Stimulated activated CD8-positive, alpha-beta memory T cell treated with anti-CD3 and anti-CD28 coated beads, Interleukin-12 subunit alpha, Interleukin-12 subunit beta, amount 100 ng/mL, for 4 hours (primary cell): ENCODE measurements at places on chromosomes 3 and 15.

DNA sequence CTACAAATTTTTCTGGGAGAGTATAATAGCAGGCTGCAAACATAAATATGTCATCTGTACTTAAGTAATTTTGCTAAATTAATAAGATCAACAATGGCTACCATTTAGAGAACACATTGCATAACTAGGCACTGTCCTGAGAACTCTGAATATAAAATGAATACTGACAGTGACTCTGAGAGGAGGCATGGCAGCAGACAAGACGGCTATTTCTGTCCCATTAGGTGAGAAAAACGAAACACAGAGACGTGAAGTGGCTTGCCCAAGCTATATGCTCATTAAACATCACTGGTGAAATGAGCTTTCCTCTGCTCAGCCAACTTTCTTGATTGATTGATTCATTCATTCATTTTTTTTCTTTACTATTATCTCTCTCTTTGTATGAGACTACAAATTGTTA lies 384.3 kb downstream of the PTPRG start:
- no peak for DNase-seq

DNA sequence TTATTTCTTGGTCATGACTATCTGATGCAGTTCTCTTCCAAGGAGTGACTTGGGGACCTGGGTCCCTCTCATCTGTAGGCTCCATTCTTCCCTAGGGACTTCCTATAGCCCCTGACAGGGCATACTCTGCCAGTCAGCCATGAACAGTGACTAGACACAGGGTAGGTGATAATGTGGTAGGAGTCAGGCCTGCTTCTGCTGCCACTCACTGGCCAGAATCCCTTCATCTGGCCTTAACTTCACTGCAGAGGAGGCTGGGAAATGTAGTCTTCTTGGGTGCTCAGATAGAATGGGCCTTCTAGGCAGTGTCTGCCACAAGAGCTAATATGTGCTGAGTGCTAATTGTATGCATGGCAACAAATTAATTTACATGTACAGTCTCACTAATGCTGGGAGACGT lies 84.5 kb downstream of the CACNA2D3 start:
- DNase-seq, result no peak

DNA sequence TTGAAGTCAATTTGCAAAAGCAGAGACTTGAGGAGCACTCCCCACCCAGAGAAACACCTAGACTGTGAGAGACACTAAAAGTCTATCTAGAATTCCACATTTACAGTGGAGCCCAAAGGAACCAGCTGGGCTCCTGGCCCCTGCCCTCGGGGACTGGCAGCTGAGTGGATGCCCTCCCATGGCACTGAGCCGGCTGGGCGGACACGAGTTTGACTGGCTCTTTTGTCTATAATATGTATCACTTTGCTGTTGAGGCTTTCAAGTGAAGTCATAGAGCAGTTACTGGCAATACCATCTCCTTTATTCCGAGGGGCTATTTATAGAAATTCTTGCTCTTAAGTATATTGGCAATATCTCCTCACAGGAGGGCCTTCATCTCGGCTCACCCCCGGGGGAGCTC lies 65.8 kb upstream of the TNFAIP8L3 start:
- DNase-seq, result no peak

DNA sequence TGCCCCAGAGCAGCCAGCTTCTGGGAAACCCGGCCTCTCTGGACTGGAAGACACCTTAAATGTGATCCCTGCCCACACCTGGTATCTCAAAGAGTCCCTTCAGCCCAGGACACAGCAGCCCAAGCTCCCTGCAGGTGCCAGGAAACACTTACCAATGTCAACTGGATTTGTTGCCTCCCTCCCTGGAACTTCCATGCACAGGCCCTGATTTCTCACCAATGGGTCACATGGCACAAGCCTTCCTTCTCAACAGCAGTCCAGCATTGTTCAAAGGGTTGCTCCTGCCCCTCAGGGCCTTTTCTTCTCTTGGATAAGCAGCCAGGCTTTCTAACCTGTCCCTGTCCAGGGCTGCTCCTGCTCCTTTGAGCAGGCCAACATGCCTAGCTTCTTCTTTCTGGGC lies 31.6 kb downstream of the ANP32A start:
- DNase-seq, result no peak

- DNase-seq, result no peak
Measured at GRCh38 chr3:117476572-117476971, 767.0 kb downstream of the TUSC7 start.

- no peak for DNase-seq
Measured at GRCh38 chr15:47721676-47722075, 4.4 kb downstream of the SEMA6D start.

DNA sequence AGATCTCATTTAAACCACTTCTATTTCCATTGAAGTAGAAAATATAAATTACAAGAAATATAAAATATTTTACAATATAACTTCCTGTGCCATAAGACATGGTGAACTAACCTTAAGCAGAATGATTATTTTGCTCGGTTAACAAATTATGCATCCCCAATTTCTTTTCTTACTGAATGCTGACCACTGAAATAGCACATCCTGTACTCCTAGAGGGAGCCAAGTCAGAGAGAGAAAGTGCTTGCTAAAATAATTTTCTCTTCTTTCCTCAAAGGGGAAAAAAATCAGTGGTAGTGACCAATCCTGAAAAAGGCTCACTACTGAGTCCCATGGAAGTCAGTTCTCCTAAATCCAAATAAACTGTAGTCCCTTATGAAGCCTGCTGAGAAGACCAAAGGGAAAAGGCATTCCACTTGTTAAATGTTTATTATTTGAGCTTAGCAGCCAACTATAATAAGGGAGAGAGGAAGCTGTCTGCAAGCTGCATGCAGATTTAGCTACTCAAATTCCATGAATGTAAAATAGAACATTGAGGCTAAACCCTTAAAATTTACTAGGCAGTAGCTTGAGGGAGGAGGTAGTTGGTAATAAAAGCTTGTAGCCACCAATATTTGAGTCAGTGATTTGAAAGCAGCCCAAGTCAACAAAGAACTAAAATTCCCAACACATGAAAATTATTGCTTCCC lies 33.1 kb downstream of the CEP152 start:
- no peak for DNase-seq

GRCh38 chr15:62785881-62786828 lies 256.4 kb upstream of the TPM1 start:
- no peak for DNase-seq

DNA sequence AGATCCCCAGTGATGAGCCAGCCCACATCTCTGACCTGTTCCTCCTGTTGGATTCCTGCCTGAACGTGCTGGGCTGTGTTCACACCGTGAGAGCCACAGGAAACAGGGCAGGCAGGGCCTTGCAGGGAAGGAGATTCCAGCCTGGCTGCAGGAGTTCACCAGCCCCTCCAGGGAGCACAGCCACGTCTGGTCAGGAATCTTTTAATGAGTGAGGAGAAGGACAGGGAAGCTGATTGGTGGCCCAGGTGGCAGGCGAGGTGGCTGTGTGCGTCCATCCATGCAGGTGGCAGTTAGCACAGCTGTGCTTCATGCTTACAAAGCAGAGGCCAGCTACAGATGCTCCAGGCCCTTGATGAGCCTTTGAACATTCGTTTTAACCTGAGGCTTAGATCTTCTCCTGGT lies 10.5 kb downstream of the LRRK1 start:
- DNase-seq, result no peak

GRCh38 chr3:189605717-189606116 lies 25.5 kb upstream of the TP63 start:
- no peak for DNase-seq

GRCh38 chr15:33190539-33190938 lies 4.0 kb downstream of the FMN1 start:
- DNase-seq, result no peak

DNA sequence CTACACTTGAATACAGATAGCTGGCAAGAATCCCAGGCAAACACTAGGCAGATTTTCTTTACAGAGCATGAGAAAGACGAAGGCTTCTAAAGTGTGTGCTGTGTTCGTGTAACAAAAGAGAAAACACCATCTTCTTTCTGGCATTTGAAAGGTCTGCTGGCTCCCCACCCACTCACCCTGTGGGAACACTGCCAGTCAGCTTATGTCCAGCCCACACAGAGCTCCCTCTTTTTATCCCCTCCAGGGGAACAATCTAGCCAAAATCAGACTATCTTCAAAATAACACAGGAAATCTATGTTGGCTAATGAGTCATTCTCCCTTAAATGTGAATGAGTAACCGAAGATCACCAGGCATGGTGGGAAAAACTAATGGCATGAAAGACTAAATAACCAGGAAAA lies 45.6 kb upstream of the PAQR5 start:
- DNase-seq, result no peak

DNA sequence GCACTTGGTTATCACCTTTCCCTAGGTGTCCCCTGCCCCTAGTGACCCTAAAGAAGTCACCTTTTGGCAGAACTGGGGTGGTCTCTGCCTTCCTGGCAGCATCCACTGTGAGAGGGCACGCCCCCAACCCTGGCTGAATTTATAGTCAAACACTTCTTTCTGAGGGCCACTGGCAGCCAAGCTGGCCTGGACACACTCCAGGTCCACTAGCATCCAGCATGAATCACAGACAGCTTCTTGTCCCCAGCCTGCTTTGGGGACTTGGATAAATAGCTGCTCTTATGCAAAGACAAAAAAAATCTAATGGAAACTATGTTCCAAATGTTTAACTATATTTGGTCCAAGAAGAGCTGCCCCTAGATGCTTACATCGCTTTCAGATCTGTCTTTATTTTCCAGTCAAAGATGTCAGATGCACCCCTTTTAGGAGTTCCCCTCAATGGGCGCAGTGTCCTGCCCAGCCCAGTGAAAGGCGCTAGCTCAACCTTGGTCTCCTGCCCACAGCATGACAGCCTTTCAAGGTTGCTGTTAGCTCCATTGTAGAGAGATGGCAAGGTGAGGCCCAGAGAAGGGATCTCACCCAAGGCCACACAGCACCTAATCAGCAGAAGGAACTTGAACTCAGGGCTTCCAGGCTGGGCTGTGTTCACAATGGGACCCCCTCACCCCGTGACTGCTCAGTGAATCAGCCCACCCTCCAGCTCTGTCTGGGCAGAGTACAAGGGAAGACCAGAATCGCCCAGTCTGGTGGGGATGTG lies 7.0 kb downstream of the RASL12 start:
- no peak for DNase-seq

DNA sequence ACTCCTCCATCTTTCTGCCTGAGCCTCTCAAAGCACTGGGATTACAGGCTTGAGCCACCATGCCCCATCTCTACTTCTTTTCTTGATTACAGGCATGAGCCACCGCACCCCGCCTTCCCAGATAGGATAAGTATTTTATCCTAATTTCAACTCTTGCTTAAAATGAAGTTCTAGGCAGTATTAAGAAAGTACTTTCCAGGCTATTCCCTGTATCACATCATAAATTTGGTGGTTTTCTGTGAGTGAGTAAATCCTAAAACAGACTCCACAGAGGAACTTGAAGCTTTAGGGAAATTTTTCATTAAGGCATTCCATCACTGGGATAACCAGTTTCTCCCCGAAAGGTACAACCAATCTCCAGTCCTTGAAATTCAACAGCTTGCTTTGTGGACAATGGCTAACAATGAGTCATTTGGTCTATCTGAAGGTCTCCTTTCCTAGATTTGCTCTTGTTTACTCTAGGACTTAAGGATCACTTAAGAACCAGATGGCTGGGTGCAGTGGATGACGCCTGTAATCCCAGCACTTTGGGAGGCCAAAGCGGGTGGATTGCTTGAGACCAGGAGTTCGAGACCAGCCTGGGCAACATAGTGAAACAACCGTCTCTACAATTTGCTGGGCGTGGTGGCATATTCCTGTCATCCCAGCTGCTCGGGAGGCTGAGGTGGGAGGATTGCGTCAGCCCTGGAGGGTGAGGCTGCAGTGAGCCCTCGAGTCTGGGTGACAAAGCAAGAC lies 49.7 kb upstream of the SKIL start:
- DNase-seq, result no peak

DNA sequence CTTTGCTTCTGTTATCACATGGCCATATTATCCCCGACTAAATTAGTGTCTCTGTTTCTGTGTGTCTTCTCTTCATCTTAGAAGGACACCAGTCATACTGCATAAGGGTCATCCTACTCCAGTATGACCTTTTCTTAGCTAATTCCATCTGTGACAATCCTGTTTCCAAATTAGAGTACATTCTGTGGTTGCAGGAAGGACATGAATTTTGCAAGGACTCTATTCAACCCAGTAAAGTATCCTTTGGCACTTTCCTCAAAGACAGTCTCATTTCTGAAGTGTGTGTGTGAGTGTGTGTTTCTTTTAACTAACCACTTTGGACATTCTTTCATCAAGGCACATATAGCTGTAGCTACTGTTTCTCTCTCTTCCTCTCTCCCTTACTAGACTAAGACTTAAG lies 15.2 kb upstream of the MME start:
- DNase-seq, result no peak
